ENCODE measurements at places on chromosomes 5 and 9. TPM values are rescaled to one million over a fixed set of nuclear protein-coding genes. Genes with fewer than 3 reads are reported as not detected.
A peak's percentile ranks its signal among the peaks of the same experiment; 100 is the strongest.

- DNase-seq: no peak
These were observed 31.9 kb upstream of the IL12B start for GRCh38 chr5:159362220-159362619.

GRCh38 chr5:132927355-132928061 lies 35.9 kb downstream of the AFF4 start:
- no peak for DNase-seq

The HTR4 gene
- not detected for total RNA-seq

DNA sequence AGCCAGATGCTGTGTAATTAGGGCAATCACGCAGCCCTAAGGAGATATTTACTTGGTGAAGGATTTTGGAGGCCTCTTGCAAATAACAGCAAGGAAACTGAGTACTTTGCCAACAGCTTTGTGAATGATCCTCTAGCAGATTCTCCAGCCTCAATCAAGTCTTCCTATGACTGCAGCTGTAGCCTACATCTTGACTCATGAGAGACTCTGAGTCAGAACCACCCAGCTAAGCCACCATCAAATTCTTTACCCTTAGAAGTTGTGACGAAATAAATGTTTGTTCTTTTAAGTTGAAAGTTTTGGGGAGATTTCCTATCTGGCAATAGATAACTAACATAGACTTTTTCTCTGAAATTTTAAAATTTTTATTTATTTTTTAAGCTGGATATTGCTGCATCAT lies 237.6 kb upstream of the CCNH start:
- no peak for DNase-seq

- DNase-seq: no peak
These were observed 37.6 kb upstream of the MTAP start for GRCh38 chr9:21764846-21765245.

The EQTN gene
- total RNA-seq: not detected

The SURF4 gene
- total RNA-seq: 188 TPM

The RNF208 gene
- not detected for total RNA-seq

GRCh38 chr5:67205981-67206380 lies 9.4 kb upstream of the CD180 start:
- DNase-seq: no peak

GRCh38 chr9:129177443-129177790 lies 644 bp downstream of the IER5L start:
- DNase-seq: no peak

DNA sequence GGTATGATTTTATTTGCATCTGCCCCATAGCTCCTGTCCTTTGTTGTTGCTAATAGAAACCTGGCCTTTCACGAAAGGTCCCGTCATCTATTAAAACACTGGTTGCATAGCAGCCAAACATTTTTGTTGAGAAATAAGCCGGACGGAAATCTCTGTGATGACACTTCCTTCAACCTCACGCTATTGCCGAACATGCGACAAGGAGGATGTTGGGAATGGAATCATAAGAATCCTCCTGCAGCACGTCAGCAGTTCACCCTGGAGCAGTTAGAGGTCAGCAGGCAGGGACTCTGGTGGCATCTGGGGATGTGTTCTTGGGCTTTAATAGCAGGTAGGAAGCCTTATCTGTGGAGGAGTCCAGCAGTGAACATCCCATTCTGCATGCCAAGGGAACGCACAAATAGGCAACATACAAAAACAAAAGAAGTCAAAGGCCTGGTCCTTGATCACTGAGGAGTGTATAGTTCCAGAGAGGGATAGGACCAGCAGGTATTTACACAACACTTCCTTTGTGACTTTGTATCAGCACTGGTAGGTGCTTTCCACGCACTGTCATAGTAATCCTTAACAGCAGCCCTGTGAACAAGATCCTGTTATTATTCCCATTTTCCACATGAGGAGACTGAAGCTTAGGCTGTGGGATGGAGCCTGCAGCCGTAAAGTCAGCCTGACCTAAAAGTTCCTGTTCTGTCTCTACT lies 33.4 kb downstream of the ARHGAP26 start:
- DNase-seq: no peak

GRCh38 chr9:110207071-110207641 lies 803 bp downstream of the C9orf152 start:
- no peak for DNase-seq

The SLC36A2 gene
- total RNA-seq: not detected

DNA sequence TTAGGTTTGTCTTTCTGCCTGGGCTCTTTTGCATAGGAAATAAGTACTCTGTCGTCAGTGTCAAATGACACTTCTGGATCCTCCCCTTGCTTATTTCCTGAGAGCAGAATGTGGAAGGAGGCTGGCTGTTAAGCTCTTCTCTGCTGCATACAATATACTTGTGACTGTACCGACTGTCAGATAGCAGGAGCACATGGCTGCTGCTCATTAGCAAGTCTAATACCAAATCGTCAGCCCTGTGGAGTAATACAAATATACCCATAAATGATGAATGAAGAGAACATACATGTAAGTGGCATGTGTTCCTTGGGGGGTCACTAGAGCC lies at the start of gene GPR151:
TSS of gene GPR151 (minus strand) at position 40 of the 325 bp plus-strand sequence. CDS start 77 bp downstream, outside the sequence.
- no peak for DNase-seq

DNA sequence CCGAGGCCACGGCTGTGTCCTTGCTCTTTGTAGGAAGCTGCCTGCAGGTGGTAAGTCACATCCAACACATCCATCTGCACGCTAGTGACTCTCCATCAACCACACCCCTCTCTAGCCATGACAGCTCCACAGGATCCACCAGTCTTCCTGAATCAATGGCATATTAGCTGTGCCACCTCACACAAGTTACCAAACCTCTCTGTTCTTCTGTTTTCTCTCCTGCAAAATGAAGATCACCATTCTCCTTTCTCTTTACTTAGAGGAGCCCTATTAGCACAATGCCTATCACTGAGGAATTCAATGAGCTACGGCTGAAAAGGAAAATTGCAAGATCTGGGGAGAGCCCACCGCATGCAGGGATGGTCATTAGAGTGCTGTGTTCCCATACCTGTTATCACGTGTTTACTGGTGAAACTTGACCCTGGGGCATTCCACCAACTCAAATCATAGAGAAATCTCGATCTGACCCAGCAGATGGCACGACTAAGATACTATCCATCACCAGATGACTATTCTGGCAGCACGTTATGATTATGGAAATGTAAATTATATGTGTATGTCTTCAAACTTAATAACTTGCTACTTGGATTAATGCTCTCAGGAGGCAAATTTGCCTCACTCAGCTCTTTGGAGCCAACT lies 20.9 kb downstream of the WHRN start:
- no peak for DNase-seq

- DNase-seq: no peak
These were observed 156.1 kb upstream of the SEMA6A start for GRCh38 chr5:116730706-116731105.

The CDC25C gene
- total RNA-seq: 24.4 TPM

GRCh38 chr9:96071076-96071814 lies 195.8 kb downstream of the ERCC6L2 start:
- no peak for DNase-seq

- DNase-seq: no peak
These were observed 495.8 kb upstream of the RORB start for GRCh38 chr9:74001382-74001781.

DNA sequence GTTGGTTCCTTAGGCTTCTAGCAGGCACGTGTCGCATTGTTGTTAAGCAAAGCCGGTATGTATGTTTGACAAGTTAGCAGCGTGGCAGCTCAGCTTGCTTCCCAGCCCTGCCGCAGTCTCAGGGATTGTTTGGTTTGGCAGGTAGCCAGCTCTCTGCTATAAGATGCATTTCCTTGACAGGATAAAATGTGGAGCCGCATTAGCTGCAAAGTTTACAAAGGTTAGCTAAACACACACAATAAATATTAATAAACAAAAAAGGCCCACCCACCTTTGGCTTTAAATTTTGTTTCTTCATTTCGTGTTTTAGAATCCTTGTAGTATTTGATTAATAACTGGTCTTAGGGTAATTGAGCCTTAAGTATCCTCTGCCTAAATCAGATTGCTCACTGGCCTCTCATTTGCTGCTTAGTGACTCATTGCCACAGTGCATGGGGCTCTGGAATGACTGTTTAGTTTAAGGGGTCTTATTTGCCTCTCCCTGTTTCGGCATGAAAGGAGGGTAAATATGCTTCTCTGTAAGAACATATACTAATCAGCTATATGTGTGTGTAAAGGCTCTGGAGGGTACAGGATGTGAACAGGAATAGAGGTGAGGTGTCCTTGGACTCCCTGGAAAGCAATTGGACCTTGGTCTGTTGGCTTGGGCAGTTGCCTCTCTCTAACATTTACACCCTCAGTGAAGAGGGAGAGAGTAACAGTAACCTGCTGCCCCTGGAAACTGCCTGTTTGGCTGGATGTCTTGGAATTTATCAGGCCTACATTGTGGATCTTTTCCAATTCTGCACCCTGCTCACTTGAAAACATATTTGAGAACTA lies 122.0 kb downstream of the GDNF start:
- DNase-seq: peak; percentile 90

The SPATA31E1 gene
- total RNA-seq: not detected

DNA sequence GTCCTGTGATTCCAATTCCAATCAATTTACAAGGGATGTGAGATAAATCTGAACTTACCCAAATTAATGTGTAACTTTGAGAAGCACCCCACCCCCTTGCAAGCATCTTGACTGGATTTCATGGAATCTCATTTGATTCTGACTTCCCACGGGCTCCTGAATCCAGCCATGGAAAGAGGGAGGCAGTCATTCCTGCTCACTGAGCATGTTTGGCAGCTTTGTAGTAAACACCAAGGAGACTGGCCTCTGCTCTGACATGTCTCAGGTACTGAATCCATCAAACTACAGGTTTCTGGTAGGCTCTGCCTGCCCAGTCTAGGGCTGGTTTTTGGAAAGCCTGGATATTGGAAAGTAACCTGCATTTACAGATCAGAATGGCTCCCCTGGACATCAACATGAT lies 357.6 kb downstream of the ARHGEF28 start:
- DNase-seq: no peak

- DNase-seq: no peak
These were observed 1.0 kb downstream of the FAM53C start for GRCh38 chr5:138339091-138339456.

DNA sequence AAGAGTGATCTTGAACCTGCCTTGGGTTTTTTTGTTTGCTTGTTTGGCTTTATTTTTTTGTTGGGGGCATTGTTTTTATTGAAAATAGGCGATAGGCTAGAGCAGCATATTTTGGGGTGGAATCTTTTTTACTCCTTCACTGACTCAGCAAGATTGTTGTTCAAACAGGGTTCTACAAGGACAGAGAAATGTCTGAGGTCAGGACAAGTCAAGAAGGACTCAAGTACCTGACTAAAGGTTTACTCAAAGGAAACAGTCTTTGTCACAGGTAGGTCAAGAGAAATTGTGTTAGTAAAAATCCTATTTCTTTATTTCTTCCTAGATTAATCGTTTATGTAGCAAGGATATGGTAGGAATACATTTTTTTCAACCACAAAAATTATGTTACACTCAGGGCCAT lies 1564.0 kb upstream of the CDH9 start:
- no peak for DNase-seq

GRCh38 chr5:156153602-156154001 lies 173.4 kb upstream of the SGCD start:
- no peak for DNase-seq

DNA sequence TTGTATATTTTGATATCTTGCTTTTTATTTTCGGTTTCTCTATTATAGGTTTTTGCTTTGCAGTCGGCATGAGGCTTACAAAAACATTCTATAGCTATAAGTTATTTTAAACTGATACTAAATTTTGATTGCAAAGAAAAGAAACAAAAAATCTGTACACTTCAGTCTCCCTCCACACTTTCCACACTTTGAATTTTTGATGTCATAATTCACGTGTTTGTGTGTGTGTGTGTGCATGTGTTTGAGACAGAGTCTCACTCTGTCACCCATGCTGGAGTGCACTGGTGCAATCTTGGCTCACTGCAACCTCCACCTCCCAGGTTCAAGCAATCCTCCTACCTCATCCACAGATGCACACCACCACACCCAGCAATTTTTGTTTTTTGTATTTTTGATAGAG lies 124.9 kb downstream of the MRPS30 start:
- no peak for DNase-seq

DNA sequence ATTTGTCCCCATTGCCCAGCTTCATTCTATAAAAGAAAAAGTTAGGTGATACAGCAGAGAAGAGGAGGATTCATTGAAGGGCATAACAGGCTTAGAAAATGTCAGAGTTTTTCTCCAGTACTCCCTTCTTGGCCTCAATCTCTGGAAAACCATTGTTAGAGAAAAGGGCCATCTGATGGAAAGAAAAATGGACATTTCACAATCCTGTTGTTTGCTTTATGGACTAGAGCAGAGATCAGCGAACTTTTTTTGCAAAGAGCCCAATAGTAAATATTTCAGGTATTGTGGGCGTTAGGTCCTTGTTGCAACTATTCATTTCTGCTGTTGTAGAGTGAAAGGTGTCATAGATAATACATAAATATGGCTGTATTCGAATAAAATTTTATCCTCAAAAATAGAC lies 208.8 kb downstream of the TLE4 start:
- DNase-seq: no peak

DNA sequence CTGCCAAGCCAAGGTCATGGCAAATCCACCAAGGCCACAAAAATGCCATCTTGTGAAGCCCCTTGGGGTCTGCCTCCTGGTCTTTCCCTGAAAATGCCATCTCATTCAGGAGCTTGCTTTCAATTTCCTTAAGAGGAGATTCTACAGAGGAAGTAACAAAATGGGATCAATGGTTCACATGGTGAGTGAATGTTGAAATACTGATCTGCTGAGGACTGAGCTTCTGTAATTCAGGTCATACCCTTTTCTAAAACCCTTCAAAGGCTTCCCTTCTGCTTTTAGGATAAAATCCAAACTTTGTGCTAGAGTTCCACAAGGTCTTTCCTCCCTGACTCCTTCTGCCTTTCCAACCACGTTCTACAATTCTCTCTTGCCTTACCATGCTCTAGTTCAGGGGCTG lies 24.7 kb upstream of the NR3C1 start:
- no peak for DNase-seq

DNA sequence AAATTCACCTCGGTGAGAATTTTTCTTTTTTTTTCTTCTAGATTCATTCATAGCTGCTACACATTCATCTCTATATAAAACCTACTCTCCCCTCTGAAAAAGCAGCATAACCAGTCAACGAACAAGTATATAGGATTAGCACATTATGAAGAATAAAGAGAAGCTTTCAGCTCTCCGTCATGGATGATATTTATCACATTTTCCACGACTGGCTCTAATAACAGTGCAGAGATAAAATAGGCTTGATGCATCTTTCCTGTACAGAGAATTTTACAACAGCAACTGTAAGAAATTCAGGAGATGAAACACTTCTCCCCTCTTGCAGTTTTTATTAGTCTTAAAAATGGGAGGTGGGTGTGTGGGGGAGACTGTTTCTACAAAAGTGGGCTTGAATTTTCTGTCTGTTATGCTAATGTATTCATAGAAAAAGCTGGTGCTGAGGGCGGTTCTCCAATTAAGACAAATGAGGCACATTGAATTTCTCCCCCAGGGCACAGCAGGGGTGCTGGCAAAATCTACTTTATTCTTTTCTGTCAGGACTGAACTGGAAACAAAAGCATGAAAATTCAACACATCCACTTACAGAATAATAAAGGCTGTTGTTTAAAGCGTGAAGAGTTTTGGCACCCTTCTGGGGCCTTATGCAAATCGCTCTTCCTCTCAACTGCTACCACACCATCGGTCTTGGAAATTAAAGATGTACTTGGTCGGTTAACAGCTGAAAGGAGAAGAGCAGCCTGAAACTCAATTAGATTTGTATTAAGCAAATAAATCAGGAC lies 233.9 kb upstream of the ZNF608 start:
- no peak for DNase-seq

- DNase-seq: no peak
These were observed 121.7 kb upstream of the WWC1 start for GRCh38 chr5:168169791-168170190.

- DNase-seq: no peak
These were observed 43.8 kb upstream of the CTSL start for GRCh38 chr9:87682085-87682484.
